ENCODE measurements at places on chromosomes 12 and 14.

DNA sequence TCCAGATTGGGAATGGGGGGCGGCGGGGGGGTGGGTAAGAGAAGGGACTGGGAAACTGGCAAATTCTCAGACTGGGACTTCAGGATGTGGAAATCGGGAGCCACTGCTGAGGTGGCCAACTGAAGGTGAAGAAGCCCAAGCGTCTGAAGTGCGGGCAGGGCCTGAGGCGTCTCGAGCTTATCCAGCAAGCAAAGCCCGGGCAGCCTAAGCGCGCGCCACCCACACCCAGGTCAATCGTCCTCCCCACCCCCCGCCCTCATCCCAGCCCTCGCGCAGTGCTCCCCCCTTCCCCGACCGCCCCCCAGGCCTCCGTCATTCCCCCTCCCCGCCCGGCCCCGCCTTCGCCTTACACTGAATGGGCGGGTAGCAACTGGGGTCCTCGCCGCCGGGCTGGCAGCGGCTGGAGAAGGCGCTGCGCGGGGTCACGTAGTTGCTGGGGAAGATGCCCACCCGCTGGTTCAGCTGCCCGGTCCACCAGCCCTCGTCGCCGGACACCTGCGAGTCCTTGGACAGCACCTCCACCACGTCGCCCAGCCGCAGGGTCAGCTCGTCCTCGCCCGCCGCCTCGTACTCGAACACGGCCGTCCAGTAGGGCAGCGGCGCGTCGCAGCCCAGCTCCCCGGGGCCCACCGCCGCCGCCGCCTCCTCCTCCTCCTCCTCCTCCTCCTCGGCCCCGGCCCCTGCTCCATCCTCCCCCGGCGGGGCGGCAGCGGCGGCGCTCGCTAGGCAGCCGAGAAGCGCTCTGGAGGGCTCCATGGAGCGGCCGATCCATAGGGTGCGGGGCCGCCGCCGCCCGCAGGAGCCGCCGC lies 693 bp downstream of the MAP3K9 start:
- DNase-seq: no peak

DNA sequence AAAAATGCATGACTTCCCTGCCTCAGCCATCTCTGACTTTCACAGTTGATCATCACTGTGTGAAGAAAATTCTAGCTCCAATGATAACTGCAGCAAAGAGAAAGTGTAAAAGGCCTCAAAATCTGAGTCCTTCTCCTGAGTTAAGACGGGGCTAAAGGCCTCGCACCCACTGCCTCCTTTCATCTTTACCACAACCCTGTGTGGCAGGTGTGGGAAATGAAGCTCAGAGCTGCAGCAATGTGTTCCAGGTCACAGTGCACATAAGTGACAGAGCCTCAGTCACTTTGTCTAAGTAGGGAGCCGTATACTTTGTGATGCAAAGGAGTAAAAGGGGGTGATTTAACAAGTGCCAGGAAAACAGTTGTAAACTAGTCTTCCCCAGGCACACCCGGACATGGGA lies 144.7 kb upstream of the TMCC3 start:
- DNase-seq: no peak

DNA sequence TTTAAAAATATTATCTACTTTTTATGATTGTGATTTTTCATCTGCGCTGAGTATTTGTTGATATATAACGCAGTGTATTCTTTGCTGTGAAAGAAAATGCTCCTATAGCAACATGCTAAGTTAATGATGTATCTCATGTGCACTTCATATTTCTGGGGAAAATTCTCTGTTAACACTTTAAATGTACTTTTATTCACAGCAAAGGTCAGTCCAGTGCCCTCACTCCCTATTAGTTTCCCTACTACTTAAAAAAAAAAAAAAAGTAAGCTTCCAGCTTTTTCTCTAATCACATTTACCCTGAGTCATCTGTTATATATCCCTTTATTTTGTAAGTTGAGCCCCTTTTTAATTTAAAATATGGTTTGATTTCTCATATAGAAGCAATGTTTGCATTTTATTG lies 219.8 kb downstream of the AEBP2 start:
- no peak for DNase-seq

DNA sequence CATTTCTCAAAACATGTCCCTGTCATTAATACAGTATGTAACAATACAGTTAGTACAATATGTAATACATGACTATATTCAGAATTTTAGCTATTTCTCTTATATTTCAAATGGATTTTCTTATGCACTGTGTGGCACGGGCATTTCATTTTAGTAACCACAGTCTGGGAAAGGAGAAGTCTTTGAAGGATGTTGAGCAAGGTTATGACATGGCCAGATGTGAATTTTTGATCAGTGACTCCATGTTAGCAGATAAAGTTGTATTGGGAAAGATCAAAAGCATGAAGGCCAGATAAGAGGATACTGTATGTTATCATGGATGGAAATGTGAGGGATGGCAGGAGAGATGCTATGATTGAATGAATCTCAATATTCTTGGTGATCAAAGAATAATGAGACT lies 285.2 kb downstream of the NAV3 start:
- DNase-seq: no peak

DNA sequence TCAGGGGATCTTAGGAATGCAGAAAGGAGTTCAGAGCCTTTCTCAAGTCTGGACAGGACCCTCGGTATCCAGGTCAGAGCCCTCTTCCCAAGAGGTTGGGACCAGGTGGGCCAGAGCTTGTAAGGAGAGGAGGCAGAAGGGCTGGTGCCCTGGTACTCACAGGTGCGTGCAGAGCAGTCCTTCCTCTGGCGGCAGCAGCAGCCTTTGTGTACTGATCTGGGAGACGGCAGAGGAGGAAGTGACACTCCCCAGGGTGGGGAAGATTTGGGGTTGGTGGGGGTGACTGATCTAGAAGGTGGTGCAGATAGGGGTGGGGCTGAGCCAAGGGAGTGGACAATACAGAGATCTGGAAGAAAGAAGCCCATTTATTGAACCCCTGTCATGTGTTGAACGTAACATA lies at the start of gene ITGB7:
TSS of gene ITGB7 (minus strand) at position 210 of the 400 bp plus-strand sequence. CDS start 6,808 bp downstream, outside the sequence.
- no peak for DNase-seq
